ENCODE measurements at places on chromosomes 2 and 18. TPM values are rescaled to one million over a fixed set of nuclear protein-coding genes. Genes with fewer than 3 reads are reported as not detected.

Gene AGXT
- total RNA-seq, result not detected

Gene CCDC68
- 0.57 TPM for total RNA-seq

Gene PDCD1
- not detected for total RNA-seq

Gene SPP2
- not detected for total RNA-seq

All from HFFc6 (cell line).